ENCODE measurements at places on chromosomes 5 and 9.

GRCh38 chr9:70439991-70440706 lies 25.7 kb upstream of the KLF9 start:
- DNase-seq = peak; percentile 25

DNA sequence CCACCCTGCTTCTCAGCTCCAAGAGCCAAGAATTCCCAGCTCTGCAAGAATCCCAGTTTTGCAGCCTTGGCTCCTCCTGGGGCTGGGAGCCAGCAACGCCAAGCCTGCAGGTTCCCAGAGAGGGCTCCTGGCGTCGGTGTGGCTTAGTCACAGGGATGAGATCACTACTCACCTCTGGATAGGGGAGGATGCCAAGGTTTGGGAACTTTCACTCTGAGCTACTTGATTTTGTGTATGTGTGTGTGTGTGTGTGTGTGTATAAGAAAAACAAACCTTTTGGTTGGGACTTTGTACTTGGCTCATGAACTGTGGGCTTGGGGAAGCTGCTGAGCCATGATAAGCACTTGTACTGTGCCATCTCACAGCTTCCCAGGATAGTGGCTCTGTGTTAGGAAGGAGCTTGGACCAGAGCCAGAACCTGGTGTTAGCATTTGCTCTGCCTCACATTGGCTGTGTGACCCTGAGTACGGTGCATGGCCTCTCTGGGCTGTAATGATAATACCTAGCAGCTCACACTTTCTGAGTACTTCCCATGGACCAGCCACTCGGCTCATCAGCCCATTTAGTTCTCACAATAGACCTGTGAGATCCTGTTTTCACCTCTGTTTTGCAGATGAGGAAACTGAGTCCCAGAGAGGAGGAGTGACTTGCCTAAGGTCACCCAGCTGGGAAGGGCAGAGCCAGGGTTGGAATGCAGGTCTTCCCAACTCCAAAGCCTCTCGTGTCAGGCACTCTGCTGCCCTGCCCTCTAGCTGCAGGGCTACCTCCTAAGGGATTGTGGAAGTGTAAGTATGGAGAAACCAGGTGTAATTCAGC lies 41.4 kb upstream of the DAB2IP start:
- peak; percentile 86 for DNase-seq

- DNase-seq = no peak
Observed at GRCh38 chr5:113356487-113356886, 78.3 kb downstream of the TSSK1B start.

DNA sequence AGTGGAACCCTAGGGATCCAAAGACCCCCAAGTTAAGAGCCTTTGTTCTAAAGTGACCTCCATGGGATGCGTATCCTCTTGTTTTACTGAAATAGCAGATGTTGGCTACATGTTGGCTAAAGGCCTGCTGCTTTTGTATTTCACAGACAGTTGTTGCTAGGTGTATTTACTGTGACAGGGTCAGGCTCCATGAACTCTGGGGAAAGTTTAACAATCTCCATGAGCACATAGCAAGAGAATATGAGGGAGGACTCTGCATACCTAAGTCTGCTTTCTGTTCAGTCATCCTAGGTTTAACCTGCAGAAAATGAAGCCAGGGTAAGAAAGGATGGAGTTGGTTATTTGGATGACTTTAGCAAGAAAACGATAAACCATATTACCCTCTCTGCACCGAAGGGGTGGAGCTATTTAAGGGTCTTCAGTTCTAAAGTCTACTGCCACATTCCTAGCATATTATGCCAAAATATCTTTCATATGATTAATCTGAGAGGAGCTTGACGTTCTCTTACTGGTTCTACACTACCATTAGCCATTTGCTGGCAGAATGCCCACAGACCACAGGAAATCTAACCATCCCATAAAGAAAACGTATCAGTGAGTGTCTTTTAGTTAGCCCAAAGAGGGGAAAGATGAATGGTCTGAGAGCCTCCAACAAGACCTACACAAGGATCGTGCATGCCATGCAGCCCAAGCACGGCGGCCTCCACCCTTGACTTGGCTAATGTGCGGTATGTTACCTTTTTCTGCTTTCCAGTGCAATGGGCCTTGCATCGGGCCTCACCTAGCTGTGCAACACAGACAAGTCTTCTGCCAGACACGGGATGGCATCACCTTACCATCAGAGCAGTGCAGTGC lies 127.8 kb downstream of the SAXO1 start:
- peak; percentile 93 for DNase-seq

DNA sequence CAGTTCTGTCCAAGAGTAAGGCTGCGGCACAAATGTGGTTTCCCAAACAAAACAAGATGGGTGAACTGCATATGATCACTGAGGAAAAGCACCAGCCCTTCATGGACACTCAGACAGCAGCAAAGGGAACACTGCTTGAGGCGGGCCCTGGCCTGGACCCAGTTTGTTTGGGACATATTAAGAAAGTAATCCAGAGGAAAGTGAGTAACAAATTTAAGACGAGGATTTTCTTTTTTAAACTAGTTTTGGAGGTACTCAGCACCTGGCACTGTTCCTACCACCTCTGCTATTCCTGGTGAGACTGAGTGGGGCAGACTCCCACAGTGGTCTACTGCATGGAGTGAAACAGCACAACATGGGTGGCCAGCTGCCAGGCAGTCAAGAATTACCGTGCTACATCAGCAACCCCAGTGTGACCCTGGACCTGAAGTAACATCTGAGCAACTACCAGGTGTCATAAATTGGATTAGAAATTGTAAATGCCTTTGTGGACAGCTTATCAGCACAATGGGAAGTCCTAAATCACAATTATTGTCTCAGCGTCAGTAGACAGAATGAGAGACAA lies 28.5 kb downstream of the P4HA2 start:
- DNase-seq = no peak

Data from fibroblast of skin of right biceps (primary cell).